ENCODE measurements at places on chromosomes 2 and 18. TPM values are rescaled to one million over a fixed set of nuclear protein-coding genes. Genes with fewer than 3 reads are reported as not detected.

UPP2 gene
- not detected for total RNA-seq

ACADL gene
- 0.05 TPM for total RNA-seq

FAM237A gene
- not detected for total RNA-seq

SULT1C2 gene
- total RNA-seq = not detected

MARS2 gene
- 4.4 TPM for total RNA-seq

POTEC gene
- not detected for total RNA-seq

HAAO gene
- total RNA-seq = not detected

MC4R gene
- not detected for total RNA-seq

ALK gene
- total RNA-seq = not detected

RGPD5 gene
- total RNA-seq = 14.5 TPM

FBLN7 gene
- 5.8 TPM for total RNA-seq

ZAP70 gene
- total RNA-seq = 2.7 TPM

TMEM200C gene
- total RNA-seq = 0.29 TPM

REG3G gene
- not detected for total RNA-seq

SCN9A gene
- total RNA-seq = 9.3 TPM

SPIRE1 gene
- 23.0 TPM for total RNA-seq

C2orf66 gene
- 1.1 TPM for total RNA-seq

ACMSD gene
- not detected for total RNA-seq

UGT1A3 gene
- total RNA-seq = not detected

TUBB6 gene
- total RNA-seq = 961 TPM

TEX44 gene
- not detected for total RNA-seq

ALPG gene
- not detected for total RNA-seq

DSC2 gene
- total RNA-seq = 0.64 TPM

TXNDC2 gene
- total RNA-seq = not detected

RAB17 gene
- total RNA-seq = 0.39 TPM

CHMP1B gene
- 47.5 TPM for total RNA-seq

RANBP2 gene
- total RNA-seq = 52.9 TPM

GTF3C2 gene
- total RNA-seq = 43.8 TPM

KCNG2 gene
- total RNA-seq = not detected

FBXO41 gene
- 2.3 TPM for total RNA-seq

DYNC2LI1 gene
- total RNA-seq = 15.2 TPM

EFHD1 gene
- 1.9 TPM for total RNA-seq

BCL11A gene
- total RNA-seq = 6.1 TPM

COQ10B gene
- 35.1 TPM for total RNA-seq

AQP12B gene
- not detected for total RNA-seq

TSPYL6 gene
- 0.06 TPM for total RNA-seq

CD207 gene
- not detected for total RNA-seq

CCDC178 gene
- 1.2 TPM for total RNA-seq

LOXHD1 gene
- total RNA-seq = not detected

CFAP210 gene
- not detected for total RNA-seq

MC5R gene
- not detected for total RNA-seq

ZNF521 gene
- 118 TPM for total RNA-seq

MC2R gene
- total RNA-seq = not detected

IL18R1 gene
- total RNA-seq = 5.3 TPM

FAP gene
- total RNA-seq = 50.0 TPM

ATP9B gene
- total RNA-seq = 18.6 TPM

SLC9A4 gene
- total RNA-seq = not detected

MAPK4 gene
- total RNA-seq = 0.05 TPM

ZNF804A gene
- 0.82 TPM for total RNA-seq

G6PC2 gene
- not detected for total RNA-seq

STPG4 gene
- total RNA-seq = not detected

Measured in glomerular endothelial cell (primary cell).